ENCODE measurements at places on chromosomes 16 and 17. TPM values are rescaled to one million over a fixed set of nuclear protein-coding genes. Genes with fewer than 3 reads are reported as not detected.

DNA sequence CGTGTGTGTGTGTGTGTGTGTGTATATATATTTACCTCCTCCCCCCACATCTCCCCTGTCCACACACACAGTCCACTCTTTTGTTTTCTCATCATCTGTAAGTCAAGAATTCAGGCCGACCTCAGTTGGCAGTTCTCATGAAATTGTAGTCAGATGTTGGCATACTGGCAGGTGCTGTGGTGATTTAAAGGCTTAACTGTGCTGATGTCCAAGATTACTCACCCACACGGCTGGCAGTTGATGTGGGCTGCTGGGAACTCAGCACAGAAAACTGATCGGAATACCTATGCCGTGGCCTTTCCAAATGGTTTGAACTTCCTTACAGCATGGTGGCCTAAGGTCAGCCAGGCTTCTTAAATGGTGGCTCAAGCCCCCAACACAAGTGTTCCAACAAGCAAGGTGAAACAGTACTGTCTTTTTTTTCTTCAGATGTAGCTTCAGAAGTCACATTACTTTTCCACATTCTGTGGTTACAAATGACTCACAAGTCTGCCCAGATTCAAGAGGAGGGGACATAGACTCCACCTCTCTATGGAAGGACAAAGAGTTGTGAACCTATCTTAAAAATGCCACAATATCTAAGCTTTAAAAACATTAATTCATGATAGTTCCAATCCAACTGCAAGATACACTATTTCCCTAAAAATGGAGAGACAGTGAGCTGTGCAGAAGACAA, 198.5 kb upstream of the HS3ST4 start:
- no peak for DNase-seq

- no peak for DNase-seq
Measured at GRCh38 chr16:58797137-58797801, 63.2 kb upstream of the GOT2 start.

DNA sequence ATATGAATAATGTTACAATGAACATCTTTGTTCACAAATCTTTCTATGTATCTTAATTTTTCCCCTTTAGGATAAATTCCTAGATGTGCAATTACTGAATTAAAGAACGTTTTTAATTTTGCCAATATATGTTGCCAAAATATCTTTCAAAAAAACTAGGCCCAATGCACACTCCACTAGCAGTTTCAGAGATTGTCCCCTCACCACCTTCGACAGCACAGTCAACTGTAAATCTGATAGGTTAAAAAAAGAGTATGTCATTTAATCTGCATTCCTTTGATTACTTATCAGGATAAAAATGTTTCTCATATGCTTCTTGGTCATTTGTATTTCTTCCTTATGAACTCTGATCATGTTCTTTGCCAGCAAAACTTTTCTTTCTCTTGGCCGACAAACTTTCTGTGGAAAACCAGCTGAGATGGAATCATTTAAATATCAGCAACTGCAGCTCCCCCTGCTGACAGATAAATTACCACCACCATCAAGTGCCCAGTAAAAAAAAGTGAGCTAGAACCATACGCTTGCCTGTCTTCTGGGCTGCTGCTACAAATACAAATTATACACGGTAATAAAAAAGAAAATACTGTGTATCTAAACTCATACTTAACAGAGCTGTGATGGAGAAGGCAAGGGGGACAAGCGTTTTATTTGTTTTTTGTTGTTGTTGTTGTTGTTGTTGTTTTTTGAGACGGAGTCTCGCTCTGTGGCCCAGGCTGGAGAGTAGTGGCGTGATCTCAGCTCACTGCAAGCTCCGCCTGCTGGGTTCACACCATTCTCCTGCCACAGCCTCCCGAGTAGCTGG, 19.6 kb upstream of the KANSL1 start:
- no peak for DNase-seq

Gene COX6A2
- 1,434 TPM for total RNA-seq

GRCh38 chr17:238071-238963, 56.9 kb upstream of the DOC2B start:
- no peak for DNase-seq

DNA sequence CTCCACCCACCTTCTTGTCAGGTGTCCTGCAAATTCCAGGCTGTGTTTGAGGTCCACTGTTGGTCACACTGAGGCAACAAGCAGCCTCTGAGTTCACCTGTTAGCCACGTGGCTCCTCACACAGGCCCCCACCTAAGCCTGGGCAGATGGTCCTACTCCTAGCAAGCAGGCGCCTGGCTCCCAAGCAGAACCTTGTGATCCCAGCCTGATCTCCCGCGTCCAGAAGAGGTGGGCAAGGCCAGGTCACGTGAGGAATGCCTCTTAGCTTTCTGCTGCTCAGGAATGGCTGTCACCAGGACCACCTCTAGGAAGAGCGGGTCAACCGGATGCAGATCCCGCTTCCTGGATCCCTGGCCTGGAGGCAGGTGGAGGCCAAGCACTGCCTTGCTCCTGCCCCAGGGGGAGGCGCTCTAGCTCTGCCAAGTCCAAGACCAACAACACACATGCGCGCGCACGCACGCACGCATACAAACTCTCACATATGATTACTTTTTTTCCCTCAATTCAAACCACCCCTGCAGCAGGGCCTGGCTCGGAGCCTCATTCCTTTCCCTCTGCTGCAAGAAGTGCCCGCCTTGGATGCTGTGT, 9.5 kb downstream of the CYB561 start:
- DNase-seq, result no peak
